ENCODE measurements at places on chromosomes 16 and 17.

- peak; percentile 64 for DNase-seq
Observed at GRCh38 chr17:82402865-82403264, 15.3 kb upstream of the HEXD start.

- DNase-seq: no peak
Observed at GRCh38 chr16:27852116-27852515, 211.4 kb downstream of the GSG1L start.

DNA sequence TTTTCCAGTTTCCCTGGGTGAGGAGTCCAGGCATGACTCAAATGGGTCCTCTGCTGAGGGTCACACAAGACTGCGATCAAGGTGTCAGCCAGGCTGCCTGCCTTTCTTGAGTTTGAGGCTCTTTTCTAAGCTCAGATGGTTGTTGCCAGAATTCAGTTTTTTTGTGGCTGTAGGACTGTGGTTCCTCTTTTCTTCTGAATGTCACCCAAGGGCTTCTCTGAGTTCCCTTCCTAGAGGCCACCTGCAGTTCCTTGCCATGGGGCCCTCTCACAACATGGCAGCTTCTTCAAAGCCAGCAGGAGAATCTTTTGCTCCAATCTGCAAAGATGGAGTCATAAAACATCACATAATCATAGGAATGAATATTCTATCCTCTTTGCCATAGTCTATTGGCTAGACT, 17.5 kb downstream of the LIMD2 start:
- DNase-seq: no peak

DNA sequence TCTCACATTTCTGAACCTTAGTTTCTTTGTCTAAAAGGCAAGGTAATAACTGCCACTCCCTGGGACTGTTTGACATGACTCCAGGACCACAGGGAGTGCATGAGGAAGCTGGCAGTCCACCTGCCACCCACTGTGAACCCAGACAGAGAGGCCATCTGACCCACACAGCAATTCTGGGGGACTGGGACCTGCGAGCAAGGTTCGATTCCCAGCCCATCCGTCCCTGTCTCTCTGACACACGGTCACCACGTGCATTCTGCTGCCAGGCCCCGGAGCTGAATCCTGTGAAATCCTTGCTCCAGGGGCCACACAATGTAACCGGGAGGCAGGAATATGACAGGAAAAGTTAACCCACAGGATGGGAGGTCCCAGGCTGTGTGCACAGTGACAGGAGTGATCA, 218.8 kb upstream of the FOXF1 start:
- DNase-seq: no peak

DNA sequence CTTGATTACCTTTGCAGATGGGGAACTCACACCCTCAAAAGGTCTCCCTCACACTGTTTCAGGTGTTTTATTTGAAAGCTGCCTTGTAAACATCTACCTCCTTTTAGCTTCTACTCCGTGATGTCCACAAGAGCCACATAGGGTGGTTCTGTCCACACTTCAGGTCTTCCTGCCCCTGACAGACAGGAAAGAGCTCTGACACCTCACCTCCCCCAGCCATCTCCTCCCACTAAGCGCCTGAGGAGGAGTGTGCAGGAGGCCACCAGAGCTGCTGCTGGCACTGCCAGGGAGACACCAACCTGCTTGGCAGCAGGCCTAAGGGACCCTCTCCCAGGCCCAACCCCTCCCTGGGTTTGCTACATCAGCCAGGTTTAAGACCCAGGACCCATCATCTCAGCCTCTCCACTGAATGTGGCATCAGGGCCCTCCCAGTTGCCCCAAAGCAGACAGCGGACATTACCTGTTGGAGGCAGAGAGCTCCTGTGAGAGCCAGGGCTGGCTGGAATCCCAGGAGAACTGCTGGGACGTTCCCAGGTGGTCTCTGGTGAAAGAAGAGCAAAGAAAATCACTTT, 76.4 kb upstream of the RCVRN start:
- DNase-seq: no peak

- DNase-seq: no peak
Observed at GRCh38 chr17:4898351-4898750, 985 bp upstream of the C17orf107 start.

GRCh38 chr16:24988593-24989338, 26.4 kb downstream of the ARHGAP17 start:
- no peak for DNase-seq

- peak; percentile 91 for DNase-seq
Observed at GRCh38 chr17:1110862-1111598, 68.8 kb downstream of the ABR start.

DNA sequence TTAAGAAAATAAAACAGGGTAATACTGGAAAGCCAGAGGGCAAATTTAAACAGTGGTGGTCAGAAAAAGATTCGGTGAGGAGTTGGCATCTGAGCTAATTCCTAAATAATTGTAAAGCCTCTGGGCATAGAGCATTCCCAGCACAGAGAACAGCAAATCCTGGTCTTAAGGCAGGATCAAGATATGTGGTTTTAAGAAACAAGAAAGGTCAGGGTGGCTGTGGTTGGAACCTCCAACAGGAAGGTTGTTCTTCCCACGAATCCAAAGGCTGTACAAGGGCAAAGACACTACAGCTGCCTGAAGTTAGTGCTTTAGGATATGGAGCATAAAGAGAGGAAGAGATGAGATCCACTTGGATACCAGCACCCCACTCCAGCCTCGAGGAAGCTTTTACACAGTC, 114.6 kb downstream of the ZNF18 start:
- no peak for DNase-seq

DNA sequence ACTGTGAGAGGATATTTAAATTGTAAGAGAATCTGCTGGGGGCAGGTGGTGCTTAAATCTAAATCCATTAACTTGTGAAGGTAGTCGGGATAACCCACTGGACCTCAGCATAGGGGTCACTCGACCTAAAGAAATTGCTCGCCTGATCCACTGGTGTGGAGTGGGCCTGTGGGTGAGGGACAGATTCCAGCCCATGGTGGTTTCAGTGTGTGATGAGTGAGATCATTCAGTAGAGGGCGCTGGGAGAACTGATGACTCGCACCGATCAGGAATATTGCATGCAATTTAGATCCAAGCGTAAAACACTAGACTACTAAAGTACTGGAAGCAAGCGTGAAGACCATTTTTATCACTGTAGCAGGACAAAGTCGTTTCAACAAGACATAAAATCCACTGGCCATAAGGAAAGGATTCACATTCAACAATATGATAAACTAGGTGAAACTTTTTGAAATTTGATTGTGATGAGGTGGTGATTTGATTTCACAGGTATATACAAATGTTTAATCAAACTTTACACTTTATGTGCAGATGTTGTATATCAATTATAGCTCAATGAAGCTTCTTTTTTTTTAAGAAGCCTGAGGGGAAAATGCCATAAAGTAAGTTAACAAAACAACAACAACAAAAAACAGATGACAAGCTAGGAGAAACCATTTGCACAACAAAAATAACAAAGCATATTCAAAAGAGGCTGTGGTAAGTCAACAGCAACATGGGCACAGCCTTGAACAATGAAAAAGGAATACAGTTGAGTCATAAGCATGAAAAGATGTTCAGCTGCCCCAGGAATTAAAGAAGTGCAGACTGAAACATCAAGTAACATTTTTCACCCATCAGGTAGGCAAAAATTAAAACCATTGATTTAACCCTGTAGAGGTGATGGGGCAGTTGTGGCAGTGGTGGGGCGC, 7.5 kb upstream of the TMEM170A start:
- peak; percentile 32 for DNase-seq

- DNase-seq: no peak
Observed at GRCh38 chr17:19369846-19370492, 7.4 kb upstream of the B9D1 start.

DNA sequence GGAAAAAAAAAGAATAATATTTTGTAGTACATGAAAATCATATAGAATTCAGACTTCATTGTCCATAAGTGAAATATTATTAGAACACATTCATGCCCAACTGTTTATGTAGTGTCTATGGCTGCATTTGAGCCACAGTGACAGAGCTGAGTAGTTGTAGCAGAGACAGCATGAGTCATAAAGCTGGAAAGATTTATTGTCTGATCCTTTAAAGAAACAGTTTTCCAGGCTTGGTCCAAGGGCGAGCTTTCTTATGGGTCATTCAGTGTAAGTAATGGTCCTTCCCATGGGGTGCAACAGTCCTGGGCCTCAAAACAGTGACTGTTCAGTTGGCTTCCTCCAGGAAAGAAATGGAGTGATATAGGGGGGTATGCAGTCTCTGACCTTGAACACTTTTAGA, 260.2 kb downstream of the HS3ST4 start:
- DNase-seq: no peak

- DNase-seq: no peak
Observed at GRCh38 chr17:44004077-44004760, at the start of gene NAGS. NAGS (plus strand) TSS chr17:44004622; CDS start chr17:44004664, 42 bp downstream.

DNA sequence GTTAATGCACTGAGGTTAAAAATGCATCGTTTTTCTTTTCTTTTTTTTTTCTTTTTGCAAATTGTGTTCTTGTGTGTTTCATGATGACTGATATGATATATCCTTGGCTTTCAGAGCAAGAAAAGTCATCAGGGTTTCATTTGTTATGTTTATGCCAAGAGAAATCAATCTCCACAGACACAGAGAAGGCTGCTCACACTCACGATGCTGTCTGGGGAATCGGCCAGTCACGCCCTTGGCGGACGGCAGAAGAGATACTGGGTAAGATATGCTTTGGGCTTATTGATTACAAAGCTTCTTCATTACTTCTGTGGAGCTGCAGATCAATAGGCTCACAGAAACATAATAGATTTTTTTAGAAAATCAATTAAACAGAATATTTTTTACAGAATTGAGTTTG, 42.2 kb upstream of the TNRC6C start:
- DNase-seq: no peak

DNA sequence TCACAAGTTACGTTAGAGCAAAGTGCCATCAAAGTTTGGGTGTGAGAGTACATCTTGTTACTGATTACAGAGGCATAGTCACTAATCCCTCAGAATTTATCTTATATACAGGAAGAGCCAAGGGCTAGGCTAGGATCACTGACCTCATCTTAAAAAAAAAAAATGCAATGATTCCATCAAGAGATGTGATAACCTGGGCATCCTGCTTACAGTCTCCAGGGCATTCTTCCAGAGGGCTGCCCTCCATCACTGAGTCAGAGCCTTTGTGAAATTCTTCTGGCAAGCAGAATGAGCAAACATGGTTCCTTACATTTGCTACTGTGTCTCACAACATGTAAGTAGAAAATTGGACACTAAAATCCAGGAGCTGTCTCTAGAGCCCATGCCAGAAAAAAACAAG, 410.6 kb downstream of the ZFHX3 start:
- peak; percentile 81 for DNase-seq

DNA sequence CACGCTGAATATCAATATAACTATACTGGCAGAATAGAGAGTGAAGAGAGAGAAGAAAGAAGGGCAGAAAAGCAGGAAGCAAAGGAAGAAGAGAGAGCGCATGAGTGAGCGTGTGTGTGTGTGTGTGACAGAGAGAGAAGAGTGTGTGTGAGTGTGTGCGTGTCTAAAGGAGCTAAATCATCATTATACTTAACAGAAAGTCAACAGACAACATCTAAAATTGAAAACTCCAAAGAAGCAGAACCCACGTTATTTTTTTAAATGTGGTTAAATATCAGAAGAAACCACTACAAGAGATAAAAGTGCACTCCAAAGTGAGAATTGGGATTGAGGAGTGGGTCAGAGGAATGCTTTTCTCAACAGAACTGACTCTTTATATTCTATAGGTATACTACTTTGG, 77.2 kb downstream of the BRIP1 start:
- DNase-seq: no peak

DNA sequence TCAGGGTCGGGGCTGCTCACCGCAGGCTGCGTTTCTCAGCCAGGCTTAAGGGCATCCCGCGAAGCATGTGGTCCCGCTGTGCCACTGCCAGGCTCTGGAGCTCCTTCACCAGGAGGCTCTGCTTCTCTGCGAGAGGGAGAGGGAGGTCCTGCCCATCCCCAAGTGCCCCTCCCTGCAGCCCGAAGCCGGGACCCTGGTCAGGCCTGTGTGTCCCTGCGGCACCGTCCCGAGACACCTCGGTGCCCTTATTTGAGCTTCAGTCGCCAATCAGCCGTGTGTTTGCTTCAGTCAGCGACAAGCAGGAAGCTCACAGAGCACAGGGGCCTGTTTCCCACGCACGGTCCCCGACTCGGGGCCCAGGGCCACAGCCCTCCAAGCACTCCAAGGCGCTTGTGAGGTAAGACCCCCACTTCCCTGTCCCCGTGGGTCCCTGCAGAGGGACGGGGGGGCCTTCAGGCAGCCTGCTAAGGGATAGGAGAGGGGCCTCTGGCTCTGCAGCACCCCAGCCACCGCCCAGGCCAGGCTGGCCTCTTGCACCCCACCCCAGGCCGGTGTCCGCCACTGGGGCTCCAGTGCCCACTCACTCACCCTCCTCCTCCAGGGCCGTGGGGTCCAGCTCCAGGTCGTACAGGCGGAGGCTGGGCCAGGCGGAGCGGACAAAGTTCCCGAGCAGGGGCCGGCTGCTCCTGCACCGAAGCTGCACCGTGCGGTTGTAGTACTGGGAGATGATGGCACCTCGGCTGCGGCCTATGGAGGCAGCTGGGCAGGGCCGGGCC, 3.2 kb downstream of the TMC6 start:
- no peak for DNase-seq

DNA sequence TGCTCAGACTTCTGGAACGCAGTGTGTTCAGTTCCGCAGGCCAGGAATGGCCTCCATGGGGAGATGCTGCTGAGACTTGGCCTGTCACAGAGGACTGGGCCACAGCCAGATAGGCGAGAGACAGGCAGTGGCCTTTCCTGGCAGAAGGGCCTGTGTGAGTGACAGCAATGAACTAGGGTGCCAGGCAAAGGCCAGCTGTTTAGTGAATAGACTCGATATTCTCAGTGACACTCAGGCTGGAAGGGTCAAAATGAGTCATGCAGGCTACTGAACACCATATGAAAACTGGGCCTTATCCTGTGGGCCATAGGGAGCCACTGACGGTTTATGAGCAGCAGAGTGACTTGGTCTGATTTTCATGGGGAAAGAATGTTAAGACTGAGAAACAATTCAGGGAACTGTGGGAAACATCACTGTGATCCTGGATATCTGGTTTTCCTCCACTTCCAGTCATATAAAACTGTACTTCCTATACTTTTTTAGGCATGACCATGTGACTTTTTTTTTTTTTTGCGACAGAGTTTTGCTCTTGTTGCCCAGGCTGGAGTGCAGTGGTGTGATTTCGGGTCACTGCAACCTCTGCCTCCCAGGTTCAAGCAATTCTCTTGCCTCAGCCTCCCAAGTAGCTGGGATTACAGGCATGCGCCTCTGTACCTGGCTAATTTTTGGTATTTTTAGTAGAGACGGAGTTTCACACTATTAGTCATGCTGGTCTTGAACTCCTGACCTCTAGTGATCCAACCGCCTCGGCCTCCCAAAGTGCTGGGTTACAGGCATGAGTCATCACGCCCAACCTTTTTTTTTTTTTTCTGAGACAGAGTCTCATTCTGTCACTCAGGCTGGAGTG, 5.2 kb upstream of the NUBP1 start:
- DNase-seq: peak; percentile 89

Data from RCC 7860 (cell line).